ENCODE measurements at places on chromosomes 7 and 10.
A peak's percentile ranks its signal among the peaks of the same experiment; 100 is the strongest.

DNA sequence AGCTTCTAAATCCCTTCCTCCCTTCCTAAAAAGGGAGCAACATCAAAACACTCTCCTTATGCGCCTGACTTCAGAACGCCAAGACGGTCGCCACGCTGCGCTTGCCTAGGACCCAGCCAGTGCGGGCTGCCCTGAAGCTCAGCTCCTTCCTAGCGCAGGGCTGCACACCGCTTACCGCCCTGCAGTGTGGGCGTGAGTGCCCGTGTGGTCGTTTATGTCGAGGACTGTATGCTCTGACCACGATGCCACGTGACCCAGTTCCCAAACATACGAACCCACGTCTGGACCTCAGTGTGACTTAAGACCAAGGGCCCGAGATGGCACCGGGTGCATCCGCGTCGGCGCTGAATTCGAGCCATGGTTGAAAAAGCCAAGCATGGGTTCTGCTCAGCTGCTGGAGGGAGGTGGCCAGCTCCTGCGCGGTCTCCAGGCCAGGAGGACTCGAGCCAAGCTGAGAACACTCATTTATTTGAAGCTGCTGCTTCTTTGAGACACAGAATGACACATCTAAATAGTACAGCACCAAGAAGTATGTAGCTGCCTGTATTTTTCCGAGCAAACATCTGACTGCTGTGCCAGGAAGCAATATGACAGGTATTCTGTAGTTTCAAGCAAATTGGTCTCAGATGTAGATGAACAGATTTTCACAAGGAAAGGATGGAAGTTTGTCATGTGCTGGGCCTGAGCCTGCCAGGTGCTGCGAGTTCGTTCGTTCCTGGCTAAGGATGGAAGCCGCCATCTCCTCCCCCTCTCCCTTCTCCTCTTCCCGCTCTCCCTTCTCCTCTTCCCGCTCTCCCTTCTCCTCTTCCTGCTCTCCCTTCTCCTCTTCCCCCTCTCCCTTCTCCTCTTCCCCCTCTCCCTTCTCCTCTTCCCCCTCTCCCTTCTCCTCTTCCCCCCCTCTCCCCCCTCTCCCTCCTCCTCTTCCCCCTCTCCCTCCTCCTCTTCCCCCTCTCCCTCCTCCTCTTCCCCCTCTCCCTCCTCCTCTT is 184.7 kb downstream of the EBF3 start:
- DNase-seq, result no peak

GRCh38 chr10:29973921-29974320 is 85.5 kb downstream of the JCAD start:
- no peak for DNase-seq

DNA sequence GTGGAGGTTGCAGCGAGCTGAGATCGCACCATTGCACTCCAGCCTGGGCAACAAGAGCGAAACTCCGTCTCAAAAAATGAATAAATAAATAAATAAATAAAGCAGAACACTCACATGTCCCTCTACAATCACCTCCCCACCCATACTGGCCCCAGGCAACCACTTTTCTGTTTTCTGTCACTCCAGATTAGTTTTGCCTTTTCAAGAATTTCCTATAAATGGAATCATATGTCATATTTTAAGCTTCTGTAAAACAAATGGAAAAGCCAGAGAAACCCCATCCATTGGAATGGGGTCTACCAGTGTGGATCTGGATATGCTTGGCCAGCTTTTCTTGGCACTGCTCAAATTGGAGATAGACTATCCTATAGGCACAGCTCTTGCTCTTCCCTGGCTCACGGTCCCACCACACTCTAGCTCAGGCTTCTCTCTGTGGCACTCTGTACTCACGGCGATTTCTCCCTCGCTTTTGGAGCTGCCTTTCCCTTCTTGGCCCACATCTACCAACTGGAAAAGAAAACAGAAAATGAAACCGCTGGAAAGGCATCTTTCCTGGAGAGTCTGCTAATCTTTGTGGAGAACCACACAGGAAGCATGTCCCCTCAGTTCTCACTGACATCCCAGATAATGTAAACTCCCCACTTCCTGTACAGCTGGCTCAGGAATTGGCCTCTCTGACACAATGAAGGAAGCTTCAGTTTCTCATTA is 210.1 kb downstream of the JCAD start:
- DNase-seq, result no peak

DNA sequence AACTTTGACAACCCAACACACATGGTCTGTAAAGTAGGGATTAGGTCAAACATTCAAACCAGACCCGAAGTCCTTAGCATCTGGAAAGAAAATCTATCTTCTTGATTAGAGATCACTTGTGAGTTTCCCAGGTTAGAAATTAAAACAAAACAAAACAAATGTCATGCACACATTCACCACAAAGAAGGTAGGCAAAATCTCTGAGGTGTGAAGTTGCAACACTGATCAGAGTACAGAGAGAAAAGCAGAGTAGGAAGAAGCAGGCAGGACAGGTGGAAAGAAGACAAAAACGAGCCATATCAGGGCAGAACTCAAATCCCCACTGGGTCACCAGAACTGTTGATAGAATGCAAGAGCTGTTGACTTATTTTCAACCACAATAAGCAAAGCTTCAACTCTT is 102.8 kb upstream of the THSD7A start:
- no peak for DNase-seq

GRCh38 chr7:69864822-69865221 is 266.5 kb downstream of the AUTS2 start:
- DNase-seq, result no peak

DNA sequence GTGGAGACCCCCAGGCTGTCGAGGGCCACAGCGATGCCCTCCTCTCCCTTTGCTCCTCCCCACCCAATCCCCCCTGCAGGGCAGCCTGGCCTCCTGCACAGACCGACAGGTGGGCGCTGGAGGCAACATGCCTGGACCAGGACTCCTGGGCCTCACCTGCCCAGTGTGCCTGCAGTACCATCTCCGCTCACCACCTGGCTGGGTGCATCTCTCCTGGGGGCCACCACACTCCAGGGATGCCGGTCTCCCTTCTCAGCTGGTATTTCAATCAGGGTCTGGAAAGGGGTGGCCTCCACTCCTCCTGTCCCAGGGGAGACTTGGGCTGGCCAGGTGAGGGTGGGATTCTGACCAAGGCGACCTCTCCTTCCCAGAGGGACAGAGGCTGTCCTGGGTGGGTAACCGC is 17.2 kb upstream of the CFAP46 start:
- DNase-seq, result no peak

GRCh38 chr10:122530177-122530576 is 30.4 kb upstream of the DMBT1 start:
- no peak for DNase-seq

- no peak for DNase-seq
These were observed 136.2 kb downstream of the WDR11 start for GRCh38 chr10:120987359-120987758.

- no peak for DNase-seq
These were observed 25.5 kb downstream of the DDC start for GRCh38 chr7:50539725-50540124.

DNA sequence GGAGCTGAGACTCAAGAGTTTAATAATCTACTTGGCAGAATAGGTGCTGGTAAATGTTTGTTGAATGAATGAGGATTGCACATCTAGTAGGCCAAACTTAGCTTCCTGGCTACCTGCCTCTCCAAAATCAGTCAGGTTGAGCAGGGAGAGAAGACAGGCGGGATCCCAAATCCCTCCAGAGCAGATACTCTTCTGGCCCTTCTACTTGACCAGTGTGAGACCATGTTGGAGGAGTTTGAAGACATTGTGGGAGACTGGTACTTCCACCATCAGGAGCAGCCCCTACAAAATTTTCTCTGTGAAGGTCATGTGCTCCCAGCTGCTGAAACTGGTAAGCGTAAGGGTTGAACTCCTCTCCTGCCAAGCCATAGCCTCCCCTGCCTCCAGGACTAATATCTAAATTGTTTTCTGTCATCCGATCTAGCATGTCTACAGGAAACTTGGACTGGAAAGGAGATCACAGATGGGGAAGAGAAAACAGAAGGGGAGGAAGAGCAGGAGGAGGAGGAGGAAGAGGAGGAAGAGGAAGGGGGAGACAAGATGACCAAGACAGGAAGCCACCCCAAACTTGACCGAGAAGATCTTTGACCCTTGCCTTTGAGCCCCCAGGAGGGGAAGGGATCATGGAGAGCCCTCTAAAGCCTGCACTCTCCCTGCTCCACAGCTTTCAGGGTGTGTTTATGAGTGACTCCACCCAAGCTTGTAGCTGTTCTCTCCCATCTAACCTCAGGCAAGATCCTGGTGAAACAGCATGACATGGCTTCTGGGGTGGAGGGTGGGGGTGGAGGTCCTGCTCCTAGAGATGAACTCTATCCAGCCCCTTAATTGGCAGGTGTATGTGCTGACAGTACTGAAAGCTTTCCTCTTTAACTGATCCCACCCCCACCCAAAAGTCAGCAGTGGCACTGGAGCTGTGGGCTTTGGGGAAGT is 2.2 kb upstream of the MBLAC1 start:
- no peak for DNase-seq

DNA sequence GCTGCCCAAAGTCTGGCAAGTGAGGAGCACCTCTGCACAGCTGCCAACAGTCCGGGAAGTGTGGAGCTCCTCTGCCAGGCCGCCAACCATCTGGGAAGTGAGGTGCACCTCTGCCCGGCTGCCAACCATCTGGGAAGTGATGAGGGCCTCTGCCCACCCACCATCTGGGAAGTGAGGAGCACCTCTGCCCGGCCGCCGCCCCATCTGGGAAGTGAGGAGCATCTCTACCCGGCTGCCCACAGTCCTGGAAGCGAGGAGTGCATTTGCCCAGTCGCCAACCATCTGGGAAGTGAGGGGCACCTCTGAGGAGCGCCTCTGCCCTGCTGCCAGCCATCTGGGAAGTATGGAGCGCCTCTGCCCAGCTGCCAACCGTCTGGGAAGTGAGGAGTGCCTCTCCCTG is 893.7 kb downstream of the TYW1 start:
- DNase-seq, result no peak

- no peak for DNase-seq
These were observed 18.0 kb downstream of the MACC1 start for GRCh38 chr7:20199015-20199737.

GRCh38 chr10:31618541-31619291 is 299.7 kb downstream of the ZEB1 start:
- no peak for DNase-seq

DNA sequence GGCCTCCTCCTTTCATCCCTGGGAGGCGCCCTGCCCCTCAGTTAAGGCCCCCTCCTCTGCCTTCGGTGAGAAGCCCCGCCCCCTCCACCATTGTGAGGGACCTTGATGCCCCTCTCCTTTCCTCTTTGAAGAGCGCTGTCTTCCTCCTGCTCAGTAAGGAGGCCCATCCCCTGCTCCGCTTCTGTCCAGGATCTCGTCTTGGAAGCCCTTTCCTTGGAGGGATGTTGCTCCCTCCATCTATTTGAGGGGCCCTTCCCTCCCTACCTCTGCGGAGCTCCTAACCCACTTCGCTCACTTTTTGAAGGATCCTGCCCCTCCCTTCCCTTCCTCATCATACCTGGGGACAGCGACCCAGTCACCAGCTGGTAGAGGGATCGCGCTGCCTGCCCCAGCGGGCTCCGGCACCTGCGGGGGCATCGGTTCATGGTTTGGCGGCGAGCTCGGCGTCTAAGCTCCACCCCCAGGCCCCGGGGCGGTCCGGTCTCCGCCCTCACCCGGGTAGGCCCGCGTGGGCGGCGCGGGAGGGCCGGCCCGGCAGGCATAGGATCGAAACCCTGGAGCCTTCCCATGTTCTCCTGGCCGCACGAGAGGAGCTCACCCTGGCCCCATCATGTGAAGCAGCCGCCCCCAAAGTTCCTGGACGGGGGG is 4.1 kb downstream of the KCNIP2 start:
- DNase-seq, result no peak

- DNase-seq, result no peak
These were observed 11.1 kb upstream of the CAMK2B start for GRCh38 chr7:44336491-44336890.

DNA sequence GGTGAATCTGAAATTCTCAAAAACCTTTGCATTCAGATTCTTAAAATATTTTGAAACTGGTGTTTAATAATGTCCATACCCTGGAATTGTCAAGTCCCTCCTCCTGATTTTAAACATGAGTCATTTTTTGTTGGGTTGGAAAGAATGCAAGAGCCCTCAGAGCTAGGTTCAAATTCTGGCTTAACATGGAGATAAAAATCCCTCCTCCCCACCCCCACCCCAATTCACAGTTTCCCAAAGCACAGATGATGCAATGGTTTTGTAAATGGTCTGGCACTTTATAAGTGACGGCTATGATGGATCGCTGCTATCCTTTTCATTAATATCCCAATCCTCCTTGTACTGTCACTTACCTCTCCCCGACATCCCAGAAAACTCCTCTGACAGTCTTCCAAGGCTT is 332.8 kb downstream of the PLXNA4 start:
- DNase-seq, result no peak

GRCh38 chr10:96125142-96125515 is 5.0 kb upstream of the ZNF518A start:
- no peak for DNase-seq

DNA sequence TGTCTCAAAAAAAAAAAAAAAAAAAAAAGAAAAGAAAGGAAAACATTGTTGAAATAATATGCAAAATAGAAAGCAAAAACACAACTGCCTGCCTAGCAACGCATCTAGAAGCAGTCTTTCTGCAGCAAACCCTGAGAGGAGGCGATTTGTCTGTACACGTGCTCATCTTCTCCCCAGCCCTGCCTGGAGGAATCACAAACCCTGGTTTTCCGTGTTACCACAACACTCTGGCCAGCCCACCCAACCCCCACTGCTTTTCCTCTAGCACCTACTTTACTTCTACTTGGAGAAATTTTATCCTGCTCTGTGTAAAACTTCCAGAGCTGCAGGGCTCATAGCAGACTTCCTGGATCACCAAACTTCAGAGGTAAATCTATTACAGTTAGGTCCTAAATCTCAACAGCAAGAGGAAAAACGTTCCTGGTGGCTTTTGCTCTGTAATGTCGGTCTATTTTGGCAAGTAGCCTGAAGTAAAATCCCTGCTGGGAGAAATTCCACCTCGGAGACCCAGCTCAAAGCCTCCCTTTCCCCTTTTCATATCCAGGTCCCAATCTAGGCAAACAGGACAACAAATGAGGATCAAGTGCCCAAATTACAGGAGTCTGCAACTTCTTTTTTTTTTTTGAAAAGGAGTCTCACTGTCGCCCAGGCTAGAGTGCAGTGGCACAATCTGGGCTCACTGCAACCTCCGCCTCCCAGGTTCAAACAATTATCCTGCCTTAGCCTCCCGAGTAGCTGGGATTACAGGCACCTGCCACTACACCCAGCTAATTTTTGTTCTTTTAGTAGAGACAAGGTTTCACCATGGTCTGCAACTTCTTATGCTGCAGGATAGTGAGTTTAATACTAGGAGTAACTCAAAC is 91.6 kb downstream of the DNMBP start:
- peak; percentile 84 for DNase-seq

Measured in iPS DF 19.7 (cell line).